NCI-H69 (cell line): ENCODE measurements at places on chromosomes 2 and 18.
A peak's percentile ranks its signal among the peaks of the same experiment; 100 is the strongest.

DNA sequence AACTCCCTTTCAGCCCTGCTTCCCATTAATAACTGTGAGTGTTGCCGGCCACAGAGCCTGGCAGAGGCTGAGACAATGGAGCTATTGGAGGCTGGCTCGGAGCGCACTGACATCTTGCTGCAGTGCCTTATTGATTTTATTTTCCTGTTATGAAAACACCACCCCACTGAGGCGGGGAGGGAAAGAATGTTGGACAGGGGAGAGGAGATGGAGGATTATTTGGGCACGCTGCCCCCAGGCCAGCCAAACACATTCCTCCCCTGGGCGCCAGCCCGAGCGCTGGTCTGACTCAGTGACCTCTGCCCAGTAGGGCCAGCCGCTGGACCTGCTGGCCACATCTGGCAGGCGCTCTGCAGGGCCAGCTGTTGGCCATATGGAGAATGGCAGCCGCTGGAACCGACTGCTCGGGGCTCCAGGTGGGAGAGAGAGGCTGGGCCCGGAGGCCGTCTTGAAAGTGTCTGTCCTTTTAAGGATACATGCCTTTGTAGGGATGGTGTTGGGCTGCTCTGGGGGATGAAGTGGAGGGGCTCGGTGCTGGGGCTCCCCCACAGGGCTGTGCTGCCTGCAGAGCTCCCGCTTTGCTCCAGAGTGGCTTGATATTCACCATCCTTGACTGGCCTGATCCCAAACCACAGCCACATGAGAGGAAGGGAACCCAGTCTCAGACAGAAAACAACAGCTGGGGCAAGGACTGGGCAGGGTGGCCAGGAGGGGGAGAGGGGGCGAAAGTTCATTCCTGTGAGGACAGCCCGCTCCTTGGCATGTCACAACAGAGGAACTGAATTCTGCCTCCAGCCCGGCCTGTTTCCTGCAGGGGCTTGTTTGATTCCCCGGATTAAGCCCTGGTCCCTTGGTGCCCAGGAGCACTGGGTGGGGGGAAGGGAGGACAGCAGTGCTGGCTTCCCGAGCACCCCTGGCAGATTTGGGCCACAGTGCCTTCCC, 179.0 kb downstream of the KLHL29 start:
- DNase-seq, result no peak

GRCh38 chr2:47346107-47346506, 56.8 kb upstream of the MSH2 start:
- peak; percentile 57 for DNase-seq

DNA sequence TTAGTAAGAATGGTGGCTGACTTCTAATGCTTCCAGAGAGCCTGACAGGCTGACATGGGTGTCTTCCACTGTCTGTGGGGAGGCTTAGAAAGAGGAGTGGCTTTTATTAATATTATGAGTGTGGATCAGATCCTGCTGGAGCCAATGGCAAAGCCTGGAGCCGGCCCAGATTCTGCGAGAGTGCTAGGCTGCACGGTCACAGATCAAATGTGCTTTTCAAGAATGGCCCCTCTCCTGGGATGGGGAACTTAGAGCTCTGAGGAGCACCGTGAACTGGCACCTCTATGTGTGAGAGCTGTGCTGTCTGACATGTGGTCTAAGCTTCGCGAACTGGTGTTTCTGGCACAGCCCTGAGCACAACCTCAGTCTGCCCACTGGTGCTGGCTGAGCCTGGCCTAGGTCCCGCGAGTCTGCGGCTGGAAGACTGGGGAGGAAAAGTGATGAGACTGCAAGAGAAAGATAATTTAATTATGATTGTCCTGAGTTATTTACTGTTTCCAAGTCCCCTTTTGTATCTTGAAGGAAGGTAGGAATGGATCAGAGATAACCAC, 70.4 kb downstream of the ASAP2 start:
- DNase-seq, result no peak

DNA sequence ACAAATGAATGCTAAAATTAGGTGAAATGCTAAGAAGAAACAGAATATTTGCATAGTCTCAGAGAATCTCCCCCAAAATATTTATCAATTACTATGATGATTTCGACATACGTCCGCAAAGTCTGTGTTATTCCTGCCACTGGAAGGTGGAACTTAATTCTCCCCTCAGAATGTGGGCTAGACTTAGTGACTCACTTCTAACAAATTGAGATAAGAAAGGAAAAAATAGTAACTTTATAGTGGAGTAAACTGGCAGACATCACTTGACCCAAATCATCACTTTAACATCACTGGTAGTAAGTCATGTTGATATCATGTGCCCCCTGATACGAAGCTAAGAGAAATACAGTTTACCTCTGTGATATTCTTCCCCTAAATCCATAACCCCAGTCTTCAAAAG, 23.5 kb downstream of the HADHB start:
- DNase-seq, result no peak

DNA sequence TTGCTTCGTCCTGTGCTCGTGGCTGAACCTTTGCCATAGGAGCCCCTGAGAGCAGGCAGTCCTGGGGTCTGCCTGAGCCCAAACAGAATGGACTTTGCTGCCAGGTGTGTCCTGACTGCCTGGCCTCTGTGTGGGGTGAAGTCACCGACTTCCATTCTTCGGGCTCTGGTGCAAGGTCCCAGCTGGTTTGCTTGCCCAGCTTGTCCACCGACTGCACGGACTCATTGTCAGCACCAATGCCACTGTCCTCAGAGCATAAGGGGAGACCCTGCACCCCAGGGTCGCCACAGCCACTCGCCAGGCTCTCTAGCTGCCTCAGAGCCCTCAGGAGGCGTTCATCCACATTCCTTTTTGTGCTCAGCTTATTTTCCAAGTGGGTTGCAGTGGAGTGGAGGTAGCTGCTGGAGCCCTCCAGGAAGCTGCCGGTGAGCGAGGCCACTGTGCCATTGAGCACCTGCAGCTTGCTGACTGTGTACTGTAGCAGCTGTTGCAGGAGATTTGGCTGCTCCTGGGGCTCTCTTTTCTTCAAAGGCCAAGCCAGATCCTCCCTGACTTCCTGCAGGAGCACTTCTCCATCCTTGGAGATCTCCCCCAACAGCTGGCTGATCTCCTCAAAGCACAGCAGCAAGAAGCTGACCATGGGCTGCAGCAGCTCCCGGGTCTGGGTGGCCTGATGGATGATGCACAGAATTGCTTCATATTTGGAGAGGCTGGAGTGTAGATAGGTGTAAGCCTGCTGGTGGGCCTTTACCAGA, 1.2 kb downstream of the PCARE start:
- DNase-seq, result no peak

GRCh38 chr2:216960671-216961268, 100.9 kb upstream of the TNP1 start:
- peak; percentile 65 for DNase-seq

DNA sequence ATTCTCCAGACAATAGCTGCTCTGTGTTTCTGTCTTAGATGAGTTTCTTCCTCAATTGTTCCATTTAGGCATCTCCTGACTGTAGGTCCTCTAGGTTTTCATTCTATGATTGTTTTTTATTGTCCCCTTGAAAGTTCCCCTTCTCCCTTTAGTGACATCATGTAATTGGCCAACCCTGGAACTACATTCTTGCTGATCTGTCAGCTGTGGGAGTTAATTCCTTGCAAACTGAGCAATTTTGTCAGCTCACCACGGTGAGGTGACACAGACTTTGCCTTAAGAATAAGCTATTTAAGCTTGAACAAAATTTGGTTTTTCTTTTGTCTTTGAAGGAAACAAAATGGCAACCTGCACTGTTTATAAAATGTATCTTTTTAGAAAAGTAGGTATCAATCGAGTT, 95.9 kb downstream of the TXNL1 start:
- no peak for DNase-seq

DNA sequence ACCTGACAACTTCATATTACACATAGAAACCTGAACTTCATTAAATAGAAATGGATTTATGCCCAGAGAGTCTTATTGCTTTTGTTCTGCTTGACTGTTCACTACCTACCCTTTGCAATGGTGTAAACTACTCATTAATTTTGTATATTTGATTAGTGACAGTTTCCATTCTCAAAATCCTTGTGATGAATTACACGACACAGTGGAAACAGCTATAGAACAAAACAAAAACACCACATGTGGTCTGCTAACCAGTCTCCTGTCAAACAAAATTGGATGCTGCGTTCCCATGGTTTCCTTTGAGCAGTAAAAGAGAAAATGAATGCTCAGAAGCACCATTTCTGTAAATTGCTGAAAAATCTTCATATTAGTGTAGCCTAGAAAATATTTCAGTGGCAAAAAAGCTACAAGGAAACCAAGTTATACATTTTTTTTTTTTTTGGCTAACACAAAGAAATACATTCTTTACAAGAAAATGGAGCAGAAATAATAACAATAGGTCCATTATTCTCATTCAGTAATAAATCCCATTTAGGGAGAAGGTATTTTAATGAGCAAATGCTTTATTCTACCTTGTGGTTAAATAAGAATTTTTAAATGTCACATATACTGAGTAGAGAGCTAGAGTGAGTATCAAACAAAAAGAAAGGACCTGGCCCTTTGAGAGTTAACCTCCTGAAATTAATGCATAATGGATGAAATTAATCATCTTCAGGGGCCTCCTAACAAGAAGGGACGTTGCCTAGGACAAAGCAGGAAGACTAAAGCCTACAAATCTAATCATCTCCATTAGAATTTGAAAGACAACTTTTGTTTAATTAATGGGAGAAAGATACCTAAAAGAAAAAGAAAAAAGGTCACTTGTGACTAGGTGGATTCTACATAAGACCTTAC, 355.1 kb upstream of the ZC3H15 start:
- DNase-seq, result peak; percentile 93

GRCh38 chr2:184834699-184835397, 236.5 kb downstream of the ZNF804A start:
- no peak for DNase-seq

- no peak for DNase-seq
These were observed 757.7 kb downstream of the KCNJ3 start for GRCh38 chr2:155456222-155456621.

DNA sequence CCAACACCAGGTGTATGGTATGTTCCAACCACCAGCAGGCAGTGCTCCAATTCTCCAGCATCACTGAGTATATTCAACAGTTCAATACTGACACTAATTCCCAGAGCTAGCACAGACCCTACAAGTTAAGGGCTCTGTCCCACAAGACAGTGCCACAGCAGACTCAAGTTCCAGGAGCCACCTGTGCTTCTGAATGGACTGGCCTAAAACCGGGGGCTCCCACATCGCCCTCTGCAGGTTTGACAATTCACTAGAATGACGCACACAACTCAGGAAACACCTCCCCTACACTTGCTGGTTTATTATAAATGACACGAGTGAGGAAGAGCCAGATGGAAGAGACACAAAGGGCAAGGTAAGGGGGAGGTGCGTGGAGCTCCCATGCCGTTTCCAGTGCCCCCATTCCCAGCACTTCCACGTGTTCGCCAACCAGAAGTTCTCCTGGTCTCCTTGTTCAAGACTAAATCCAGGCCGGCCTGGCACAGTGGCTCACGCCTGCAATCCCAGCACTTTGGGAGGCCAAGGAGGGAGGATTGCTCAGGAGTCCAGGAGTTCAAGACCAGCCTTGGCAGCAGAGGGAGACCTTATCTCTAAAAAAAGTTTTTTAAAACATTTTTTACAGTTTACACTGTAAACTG, 12.2 kb upstream of the ATP6V1B1 start:
- peak; percentile 18 for DNase-seq

GRCh38 chr2:138059487-138060300, 95.4 kb downstream of the HNMT start:
- DNase-seq, result peak; percentile 21

GRCh38 chr2:109054865-109055264, 65.8 kb upstream of the EDAR start:
- DNase-seq, result no peak

GRCh38 chr2:235146871-235147565, 195.2 kb downstream of the SH3BP4 start:
- DNase-seq, result no peak

GRCh38 chr18:7105943-7106342, 11.7 kb downstream of the LAMA1 start:
- no peak for DNase-seq

GRCh38 chr18:31549416-31549815, 42.3 kb upstream of the TTR start:
- DNase-seq, result peak; percentile 31

GRCh38 chr2:162782138-162782537, 56.4 kb downstream of the KCNH7 start:
- no peak for DNase-seq

GRCh38 chr2:150088538-150088937, 398.9 kb downstream of the RND3 start:
- no peak for DNase-seq

DNA sequence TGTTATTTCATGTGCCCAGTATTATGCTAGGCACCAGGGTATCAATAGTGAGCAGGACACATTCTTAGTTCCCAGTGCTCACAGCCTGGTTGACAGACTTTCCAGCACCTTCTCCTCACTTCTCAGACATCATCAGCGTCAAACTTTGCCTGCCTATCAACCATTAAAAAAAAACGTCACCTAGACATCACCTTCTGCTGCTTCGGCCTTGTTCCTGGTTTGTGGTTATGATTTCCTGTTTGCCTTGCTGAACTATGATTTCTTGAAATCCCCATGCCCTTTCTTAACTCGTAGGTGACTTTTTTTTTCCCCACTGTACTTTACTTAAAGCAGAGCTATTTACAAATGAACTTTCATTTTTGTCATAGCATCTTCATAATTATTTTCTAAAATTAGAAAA, 60.4 kb upstream of the NABP1 start:
- no peak for DNase-seq

GRCh38 chr2:39664888-39665591, 677 bp upstream of the TMEM178A start:
- DNase-seq, result peak; percentile 68

- DNase-seq, result no peak
These were observed 100.2 kb upstream of the ARL5A start for GRCh38 chr2:151928380-151928779.

DNA sequence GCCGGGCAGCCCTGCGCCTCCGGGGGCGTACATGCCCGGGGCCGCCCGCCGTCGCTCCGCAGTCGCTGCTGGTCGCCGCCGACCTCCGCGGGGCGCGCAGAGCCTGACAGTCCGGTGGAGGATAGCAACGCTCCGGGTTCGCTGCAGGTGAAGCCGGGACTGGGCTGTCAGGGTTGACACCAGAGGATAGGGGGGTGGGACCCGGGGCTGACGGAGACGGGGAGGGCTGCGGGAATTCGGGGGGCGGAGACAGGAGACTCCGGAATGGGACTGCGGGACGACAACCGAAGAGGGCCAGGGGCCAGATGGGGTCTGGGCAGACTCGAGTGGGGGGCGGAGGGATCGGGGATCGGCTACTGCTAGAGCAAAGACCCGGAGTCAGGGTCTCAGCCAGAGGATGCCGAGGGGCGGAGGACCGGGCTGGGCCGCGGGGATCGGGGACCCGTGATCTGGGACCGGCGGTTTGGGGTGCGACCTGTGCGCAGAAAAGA, 403 bp downstream of the TMEM127 start:
- peak; percentile 43 for DNase-seq
